Testis (tissue), 5 donors: ENCODE measurements at places on chromosomes 4 and X. TPM values are rescaled to one million over a fixed set of nuclear protein-coding genes. Genes with fewer than 3 reads are reported as not detected.

Gene PAGE2
- 34.3 TPM for polyA plus RNA-seq

Gene CSAG1
- polyA plus RNA-seq, result 3.3 TPM

Gene SERTM2
- polyA plus RNA-seq, result 2.3 TPM

Gene TMEM31
- 51.9 TPM for polyA plus RNA-seq

Gene DUX4
- polyA plus RNA-seq, result 1.1 TPM

Gene MCF2
- polyA plus RNA-seq, result 19.6 TPM

Gene GPR82
- polyA plus RNA-seq, result not detected

Gene MAGEE2
- polyA plus RNA-seq, result not detected

Gene TBX22
- 27.3 TPM for polyA plus RNA-seq

Gene CTAG1B
- polyA plus RNA-seq, result 7.1 TPM

Gene KIT
- 10.7 TPM for polyA plus RNA-seq

Gene MAGEA2
- polyA plus RNA-seq, result 6.2 TPM

Gene HMX1
- polyA plus RNA-seq, result 0.65 TPM

Gene ABCD1
- polyA plus RNA-seq, result 34.3 TPM

Gene ESX1
- polyA plus RNA-seq, result 17.0 TPM

Gene FHL1
- polyA plus RNA-seq, result 211 TPM
